ENCODE measurements at places on chromosomes 7 and 10.

- DNase-seq = peak; percentile 69
These were observed 628.4 kb downstream of the PARD3 start for GRCh38 chr10:34186745-34187144.

DNA sequence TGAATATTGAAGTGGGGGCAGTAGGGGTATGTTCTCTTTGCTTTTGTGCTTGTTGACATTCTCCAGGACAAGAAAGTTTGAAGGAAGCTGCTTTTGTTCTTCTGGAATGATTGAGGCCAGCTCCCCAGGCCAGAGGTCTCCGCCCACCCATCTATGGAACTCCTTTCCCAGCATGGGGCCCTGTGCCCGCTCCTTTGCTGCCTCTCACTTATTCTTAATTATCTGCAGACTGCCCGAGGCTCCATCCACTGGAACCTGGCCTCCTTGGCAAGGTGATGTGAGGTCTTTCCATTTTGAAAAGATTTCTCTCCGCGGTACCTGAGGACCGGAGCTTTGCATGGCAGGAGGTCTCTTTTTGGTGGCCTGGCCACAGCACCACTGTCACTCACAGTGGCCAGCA is 39.3 kb upstream of the MKI67 start:
- DNase-seq = no peak

GRCh38 chr10:24027107-24027506 is 181.8 kb upstream of the KIAA1217 start:
- no peak for DNase-seq

GRCh38 chr7:94354953-94355352 is 39.7 kb upstream of the COL1A2 start:
- no peak for DNase-seq

DNA sequence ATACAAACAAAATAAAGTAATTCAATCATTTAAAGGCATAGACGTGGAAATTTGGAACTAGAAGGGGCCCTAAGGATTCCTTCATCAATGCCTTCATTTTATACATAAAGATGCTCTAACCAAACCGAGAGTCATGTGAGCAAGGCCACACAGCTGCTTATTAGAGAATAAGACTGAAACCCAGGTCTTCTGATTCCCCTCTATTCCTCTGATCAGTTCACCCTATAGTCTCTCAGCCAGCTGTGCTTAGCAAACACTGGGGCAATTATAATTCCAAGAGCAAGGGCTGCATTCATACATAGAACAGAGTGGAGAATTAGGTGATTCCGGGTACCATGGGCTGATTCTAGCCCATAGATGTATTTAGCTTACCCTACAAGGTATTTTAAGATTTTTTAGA is 9.7 kb upstream of the XPNPEP1 start:
- no peak for DNase-seq

GRCh38 chr7:94509264-94509886 is at the start of gene CASD1:
Gene CASD1, plus strand, starts transcription at chr7:94509809. Its CDS starts 276 bp downstream, at chr7:94510085.
- DNase-seq = peak; percentile 85

DNA sequence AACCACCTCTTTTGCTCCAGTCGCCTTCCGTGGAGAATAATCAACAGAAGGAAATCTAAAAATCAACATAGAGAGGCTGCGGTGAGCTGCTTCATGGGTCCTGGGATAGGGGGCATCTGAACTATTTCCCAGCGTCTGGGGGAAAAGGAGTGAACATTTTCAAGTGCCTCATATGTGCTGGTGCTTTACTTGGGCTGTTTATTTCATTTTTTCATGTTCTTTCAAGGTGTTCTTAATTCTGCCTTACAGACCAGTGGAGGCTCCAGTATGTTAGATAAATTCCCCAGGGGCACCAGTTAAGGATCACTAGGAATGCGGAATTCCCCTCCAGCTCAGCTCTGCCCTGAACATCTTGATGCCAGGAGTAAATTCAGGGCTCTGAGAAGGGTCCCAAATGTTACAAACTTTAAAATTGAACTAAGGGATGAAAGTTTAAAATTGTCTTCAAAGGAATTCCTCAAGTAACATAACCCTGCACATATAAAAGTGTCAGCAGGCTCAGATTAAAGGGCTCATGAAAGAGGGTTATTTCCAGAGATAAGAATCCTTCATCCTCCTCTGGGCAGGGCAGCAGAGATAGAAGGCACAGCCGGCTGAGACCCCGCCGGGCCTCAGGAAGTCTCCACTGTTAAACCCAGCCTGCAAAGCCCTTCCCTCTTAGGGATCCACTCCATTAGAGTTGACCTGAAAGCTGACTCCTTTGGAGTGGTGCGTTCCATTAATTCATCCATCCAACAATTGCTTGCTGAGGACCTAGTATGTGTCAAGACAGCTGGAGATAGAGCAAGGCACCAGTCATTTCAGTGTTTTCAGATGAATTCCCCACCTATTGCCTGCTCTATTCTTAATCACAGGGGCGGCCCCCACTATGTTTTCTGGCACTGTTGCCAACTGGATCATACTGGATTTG is 345.8 kb downstream of the KCNMA1 start:
- no peak for DNase-seq

DNA sequence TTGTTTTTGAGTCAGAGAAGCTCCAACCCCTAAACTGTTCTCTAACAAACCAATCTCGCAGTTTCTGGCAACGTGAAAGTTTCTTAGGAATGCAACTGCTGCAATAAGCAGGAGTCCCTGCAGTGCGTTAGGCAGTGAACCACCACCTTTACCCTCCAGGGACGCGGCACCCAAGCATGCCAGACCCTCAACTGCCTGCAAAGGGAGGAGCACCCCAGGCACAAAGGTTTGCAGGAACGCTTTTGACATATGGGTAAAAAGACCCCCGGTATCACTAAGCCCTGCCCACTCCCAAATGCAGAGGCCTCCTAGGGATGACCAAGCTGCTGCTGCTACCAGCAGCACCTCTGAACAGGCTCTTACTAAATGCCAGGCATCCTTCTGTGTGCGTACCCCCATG is 4.7 kb downstream of the TBRG4 start:
- peak; percentile 27 for DNase-seq

DNA sequence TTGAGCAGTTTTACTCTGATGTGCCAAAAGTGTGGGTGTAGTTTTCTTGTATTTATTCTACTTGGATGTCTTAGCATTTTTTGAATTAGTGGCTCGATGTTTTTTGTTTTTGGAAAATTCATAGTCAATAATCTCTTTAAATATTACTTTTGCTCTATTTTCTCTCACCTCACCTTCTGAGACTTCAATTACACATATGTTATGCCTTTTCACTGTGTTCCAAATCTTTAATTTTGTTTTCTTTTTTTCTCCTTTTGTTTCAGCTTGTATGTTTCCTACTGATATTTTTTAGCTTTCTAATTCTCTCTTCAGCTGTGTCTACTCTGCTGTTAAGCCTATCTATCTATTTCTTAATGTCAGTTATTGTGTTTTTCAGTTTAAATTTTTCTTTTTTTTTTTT is 69.5 kb downstream of the ZNF503 start:
- no peak for DNase-seq

DNA sequence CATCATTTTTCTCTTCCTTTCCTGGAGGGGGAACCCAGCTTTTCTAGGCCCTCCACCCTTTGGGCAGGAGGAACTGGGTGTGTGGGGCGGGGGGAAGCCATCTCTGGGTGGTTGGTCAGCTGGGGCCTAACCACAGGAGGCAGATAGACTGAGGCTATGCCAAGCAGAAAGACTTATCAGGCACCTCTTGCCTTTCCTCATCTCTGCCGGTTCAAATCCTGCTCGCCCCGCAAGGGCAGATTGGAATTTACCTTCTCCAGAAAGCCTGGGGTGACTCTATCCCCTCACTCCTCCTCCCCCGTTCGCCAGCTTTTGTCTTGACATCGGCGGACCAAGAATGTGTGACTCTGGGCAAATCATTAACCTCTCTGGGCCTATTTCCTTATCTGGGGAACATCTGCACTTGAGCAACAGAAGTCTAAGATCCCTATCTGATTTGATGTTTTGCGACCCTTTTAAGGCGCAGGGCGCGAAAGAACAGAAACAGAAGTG is 584 bp upstream of the GARS1 start:
- peak; percentile 81 for DNase-seq

DNA sequence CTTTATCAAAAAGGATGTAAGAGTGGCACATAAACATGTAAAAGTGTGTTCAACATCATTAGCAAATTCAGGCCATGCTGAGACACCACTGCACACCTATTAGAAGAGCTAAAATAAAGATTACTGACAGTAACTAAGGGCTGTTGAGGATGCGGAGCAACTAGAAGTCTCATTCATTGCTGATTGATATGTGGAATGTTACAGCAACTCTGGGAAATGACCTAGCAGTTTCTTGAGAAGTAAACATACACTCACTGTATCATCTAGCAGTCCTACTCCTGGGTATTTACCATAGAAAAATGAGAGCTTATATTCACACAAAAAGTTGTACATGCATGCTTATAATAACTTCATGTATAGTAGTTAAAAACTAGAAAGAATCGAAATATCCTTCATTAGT is 77.3 kb downstream of the CCSER2 start:
- no peak for DNase-seq

GRCh38 chr7:142584765-142585164 is 164.5 kb upstream of the PRSS1 start:
- DNase-seq = no peak

DNA sequence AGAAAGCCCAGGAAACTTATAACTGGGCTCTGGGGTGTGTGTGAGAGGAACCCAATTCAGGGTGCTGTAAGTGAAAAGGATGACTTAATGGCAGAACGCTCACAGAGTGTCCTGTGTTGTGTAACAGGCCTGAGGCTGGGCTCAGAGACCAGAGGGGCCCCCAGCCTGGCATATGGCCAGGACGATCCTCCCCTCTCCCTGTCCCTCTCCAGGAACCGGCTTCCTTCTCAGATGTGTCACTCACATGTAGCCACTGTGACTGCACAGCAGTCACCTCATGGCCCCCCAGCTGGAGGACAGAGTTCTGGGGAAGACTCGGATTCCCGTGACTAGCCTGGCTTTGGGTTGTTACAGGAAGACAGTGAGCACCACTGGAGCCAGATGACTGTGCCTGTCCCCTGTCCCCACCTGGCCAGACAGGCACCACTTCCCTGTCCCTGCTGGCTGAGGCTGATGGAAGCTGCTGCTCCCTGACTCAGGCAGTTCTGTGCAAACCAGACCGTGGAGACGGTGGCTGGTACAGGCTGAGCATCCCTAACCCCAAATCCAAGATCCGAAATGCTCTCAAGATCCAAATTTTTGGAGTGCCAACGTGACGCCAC is 220.5 kb downstream of the MLLT10 start:
- DNase-seq = peak; percentile 52

DNA sequence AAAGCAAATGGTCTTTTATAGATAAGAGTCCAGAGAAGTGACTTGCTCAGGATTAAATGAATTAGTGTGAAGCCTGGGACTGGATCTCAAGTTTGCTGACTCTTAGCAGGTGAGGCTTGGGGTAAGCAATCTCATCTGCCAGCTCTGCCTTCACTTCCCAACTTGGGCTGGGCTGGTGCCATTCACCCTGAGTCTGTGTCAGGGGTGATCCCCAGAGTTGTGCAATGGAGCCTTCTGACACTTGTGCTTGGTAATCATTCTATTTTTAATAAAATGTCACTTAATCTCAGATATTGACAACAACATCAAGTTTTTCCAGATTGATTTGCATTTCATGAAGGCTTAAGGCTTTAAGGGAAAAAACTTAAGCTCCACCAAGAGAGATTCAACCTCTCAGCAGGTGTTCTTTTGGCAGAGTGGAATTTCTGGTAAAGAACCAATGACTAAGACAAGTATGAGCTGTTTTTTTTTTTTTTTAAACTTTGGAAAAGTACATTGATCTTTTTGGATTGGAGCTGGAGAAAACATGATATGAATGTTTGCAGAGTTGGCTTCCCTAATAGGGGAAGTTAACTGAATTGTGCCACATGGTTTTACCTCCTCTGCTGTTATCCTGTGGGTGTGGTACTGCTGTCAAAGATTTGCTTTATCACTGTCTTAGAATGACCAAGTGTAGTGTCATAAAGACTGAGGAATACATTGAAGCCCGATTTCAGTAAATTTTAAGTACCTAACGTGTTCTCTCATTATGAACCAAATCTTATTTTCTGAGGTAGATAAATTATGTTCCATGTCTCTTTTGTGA is 48.6 kb upstream of the GPR37 start:
- no peak for DNase-seq

DNA sequence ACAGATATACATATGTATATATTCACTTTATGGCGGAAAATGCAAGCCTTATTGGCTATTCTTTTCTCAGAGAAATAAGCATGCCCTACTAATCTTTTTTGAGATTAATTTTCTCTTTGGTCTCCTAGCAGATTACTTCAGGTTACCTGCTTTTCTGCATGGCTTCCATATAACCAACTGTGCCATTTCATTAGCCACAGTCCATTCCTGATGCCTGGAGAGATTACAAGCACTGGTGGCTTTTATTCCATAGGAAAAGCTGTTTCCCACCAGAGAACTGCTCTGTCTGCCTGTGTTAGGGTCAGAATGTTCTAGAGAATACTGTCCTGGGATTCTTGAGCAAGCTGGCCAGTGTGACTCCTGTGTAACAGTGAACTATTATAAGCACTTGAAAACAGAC is 59.8 kb downstream of the LRRN3 start:
- no peak for DNase-seq

DNA sequence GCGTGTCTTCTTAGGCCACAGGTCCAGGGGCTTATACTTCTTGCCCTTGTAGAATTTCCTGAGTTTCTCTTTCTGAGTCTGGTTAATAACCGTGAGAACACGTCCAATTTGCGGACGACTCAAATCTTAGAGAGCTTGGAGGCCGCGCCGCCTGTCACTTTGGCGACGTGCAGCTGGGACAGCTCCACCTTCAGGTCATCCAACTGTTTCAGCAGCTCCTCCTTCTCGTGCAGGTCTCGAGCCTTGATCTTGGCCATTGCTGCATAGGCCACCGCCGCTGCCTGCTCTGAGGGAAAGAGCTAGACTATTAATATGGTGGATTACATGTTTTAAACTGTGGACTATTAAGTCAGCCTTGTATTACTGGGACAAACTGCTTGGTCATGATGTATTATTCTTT is 26.9 kb downstream of the EVX1 start:
- DNase-seq = peak; percentile 82

- no peak for DNase-seq
These were observed 141.6 kb downstream of the TSPAN12 start for GRCh38 chr7:120716307-120716706.

- peak; percentile 78 for DNase-seq
These were observed 68.3 kb upstream of the FAM171A1 start for GRCh38 chr10:15439341-15439842.

DNA sequence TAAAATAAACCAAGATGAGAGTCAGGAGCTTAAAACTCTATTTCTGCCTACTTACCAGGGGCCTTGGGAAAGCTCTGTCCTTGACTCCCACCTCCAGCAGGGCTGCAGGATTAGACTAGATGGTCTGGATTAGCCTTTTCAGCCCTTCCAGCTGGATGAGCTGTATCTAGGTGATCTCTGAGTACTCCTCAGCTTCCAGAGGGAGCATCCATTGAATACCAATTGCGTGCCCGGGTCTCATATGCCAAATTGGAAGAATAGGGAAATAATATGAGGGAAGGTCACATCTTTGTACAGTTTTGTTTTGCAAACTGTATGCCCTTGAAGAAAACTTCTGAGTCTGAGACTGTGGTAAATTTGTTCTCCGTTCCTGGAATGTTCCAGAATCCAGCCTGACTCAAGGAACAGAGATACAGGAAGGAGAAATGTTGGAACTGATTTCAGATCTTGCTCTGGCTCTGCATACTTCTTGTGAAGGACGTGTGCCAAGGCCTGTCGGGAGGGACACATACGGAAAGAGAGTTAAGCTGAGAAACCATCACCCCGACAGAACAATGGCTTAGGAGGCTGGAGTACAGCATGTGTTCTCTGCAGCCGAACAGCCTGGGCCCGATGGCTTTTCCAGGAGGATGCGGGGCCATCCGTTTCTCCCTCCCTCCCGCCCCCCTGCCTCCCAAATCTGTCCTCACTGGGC is 44.9 kb downstream of the MINDY4 start:
- no peak for DNase-seq

Data from endodermal cell (in vitro differentiated cells).